ENCODE measurements at places on chromosomes 16 and 17. TPM values are rescaled to one million over a fixed set of nuclear protein-coding genes. Genes with fewer than 3 reads are reported as not detected.

The AGRP gene
- not detected for total RNA-seq

The CD300LG gene
- 3.3 TPM for total RNA-seq

The KRT9 gene
- not detected for total RNA-seq

The SOX8 gene
- 0.49 TPM for total RNA-seq

The ABCA9 gene
- 74.5 TPM for total RNA-seq

The TBC1D3E gene
- not detected for total RNA-seq

The FOXF1 gene
- 74.2 TPM for total RNA-seq

All from sigmoid colon (tissue), 7 donors.